Nucleus accumbens (tissue), 56 donors: ENCODE measurements at places on chromosomes 4 and X.

DNA sequence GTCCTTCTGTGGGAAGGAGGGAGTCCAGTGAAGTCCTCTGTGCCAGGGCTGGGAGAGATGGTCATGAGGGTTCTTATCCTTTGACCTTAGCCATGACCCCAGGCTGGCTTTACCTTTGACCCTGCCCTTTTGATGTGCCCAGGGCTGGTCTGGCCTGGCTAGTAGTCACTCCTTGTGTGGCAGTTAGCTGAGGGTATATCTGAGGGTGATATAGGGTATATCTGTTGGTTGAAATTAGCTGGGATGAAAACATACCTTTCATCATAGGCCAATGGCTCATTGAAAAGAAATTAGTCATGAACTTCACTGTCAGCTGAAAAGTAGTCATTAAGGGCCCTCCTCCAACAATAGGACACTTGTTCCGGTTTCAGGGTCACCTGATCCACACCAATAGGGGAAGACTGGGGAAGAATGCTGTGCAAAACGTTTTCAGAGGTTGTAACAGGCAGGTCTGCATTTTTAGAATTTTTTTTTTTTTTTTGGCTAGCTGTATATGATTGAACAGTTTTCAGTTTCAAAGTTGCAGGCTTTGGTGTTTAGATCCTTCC, 74.6 kb upstream of the STOX2 start:
- DNase-seq: no peak

DNA sequence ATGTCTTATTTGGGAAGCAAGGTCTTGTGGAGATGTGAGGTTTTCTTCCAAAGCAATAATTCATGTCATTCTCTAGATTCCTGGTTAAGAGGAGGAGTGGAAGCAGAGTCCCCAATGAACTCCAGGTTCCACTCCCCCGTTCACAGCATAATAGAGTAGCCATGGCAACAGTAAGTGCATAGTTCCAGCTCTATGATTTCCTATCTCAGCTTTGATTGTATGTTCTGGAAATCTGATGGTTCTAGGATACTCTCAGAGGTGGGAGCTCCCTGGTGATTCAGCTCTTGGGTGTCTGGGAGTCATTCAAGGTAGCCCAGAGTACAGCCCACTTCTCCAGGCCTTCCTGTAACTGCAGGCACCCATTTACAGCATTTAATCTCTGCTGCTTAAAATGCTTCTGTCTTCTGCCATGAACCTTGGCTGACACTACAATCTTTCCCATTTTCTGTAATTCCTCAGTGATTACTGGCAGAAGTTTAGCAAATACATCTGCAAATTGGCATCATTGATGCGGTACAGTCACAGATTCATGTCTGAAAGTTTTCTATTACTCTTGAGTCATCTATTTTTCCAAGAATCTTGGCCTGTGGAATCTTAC, 242.0 kb downstream of the MAPK10 start:
- DNase-seq: no peak

GRCh38 chr4:36332023-36332781, 50.8 kb downstream of the DTHD1 start:
- peak; percentile 24 for DNase-seq

DNA sequence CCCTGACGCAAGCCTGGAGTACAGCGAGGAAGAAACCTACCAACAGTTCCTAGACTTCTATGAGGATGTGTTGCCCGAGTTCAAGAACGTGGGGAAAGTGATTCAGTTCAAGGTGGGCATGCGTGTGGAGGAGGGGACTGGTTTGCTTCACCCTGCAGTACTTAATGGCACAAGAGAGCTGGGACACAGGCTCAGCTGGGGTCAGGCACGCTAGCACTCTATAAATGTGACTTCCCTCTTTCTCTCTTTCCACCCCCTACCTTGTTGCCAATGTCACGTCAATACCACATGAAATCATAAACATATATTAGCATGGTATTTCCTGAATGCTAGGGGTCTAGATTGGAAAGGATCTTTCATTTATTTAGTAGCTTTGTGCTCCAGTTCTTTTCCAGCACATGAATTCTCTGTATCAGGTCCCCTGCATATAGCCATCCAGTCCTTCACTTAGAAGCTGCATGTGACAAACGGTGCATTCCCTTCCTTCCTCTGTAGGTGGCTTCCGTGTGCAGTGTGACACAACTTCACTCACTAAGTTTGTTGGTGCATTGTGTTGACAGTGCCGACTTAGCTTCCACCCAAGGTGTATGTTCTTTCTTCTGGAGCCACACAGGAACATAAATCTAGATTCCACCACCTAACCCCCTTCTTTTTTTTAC, 25.6 kb downstream of the ZRSR2 start:
- no peak for DNase-seq

DNA sequence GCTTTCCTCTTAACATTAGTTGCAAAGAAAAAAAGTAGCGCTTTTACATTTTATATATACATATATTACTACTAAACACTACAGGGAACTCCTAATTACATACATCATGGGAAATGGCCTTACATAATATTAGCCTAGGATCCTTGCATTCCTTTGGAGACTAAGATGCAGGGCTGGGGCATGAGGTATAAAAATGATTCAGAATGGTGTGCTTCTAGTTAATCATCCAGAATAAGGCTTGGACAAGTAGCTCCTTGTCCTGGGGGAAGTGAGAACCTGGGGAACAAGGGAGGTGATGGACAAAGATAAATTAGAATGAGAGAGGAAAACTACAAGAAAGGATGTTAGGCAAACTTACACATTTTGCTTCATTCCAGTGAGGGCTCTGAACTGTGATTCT, 3.0 kb upstream of the GUCY2F start:
- DNase-seq: no peak

- DNase-seq: no peak
Measured at GRCh38 chr4:110625576-110626257, 2.8 kb upstream of the PITX2 start.

DNA sequence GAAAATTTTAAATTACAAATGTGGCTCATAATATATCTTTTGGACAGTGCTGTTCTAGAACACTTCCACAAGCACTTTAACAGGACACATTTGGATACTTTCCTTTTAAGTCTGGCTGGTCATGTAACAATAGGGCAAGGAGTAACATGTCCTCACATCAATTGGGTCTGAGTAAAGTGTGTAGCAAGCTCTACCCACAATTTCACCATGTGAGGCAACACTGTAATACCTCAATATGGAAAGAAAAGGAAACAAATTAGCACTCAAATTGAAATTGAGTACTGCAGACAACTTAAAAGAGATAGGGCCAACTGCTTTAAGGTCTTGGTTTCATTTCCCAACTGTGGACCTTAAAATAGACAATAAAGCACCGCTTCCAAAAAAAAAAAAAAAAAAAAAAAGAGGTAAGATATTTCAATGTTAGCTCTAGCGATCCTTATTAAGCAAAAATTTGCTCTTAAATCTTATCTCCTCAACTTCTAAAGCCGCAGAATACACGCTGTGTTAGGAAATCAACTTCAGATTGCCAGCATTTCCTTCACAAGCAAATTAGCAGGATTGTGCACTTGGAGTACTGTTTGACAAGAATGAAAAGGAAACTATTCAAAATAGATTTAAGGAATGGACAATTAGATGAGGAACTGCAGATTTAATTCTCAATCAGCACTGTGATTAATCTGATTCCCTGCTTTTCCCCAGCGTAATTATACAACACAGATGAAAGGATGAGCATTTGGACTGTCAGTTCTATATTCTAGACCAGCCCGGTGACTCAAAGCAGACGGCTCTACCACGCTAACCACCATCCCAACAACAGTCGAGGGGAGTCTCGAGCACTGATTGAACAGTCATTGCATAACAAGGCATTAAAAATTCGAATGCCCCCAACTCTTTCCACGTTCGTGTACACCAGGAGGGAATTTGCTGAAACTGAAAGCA, 1.6 kb downstream of the CASK start:
- DNase-seq: peak; percentile 0

- DNase-seq: no peak
Measured at GRCh38 chrX:5726224-5726623, 502.4 kb downstream of the NLGN4X start.
